ENCODE measurements at places on chromosomes 11 and 22.

GRCh38 chr22:30906411-30906810 is 62.2 kb downstream of the MORC2 start:
- DNase-seq = no peak

- no peak for DNase-seq
These were observed 14.9 kb upstream of the TSKU start for GRCh38 chr11:76768088-76768908.

DNA sequence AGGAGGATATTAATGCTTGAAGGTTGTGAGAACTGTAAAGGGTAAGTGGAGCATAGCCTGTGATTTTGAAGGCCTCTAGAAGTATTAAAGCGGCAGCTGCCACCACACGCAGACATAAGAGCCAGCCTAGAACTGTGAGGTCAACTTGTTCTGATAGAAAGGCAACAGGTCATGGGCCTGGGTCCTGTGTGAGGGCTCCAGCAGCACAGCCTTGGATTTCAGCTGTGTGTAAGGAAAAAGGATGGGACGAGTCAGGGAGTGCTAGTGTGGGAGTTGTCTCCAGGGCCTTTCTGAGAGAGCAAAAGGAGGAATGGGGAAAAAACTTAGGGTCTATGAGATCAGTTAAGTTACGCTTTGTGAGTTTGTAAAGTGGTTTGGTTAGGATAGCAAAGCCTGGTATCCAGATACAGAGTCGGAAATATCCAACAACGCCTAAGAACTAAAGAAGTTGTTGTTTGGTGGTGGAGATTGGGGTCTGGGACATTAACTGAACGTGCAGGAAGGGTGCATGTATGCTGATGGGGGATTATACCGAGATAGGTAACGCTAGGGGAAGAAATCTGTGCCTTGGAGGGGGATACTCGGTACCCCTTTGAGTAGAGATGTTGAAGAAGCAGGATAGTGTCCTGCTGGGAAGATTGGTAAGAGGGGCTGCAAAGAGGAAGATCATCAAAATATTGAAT is 17.4 kb upstream of the ANO1 start:
- no peak for DNase-seq

DNA sequence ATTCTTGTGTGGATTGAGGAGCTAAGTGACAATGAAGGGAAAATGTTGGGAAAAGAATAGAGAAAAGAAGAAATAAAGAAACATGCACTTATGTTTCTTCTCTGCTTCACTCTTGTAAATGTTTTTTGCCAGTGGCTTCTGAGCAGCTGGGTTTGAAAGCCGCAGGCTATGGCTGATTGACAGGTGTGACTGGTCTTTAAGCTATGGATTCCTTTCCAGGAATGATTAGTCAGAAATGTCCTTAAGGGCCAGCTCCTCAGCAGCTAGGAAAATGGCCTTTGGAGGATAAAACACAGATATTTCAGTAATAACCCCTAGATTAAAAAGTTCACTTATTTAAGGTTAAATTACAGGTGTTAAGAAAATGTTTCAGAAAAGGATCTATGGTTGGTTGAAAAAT is 6.5 kb upstream of the USP28 start:
- no peak for DNase-seq

DNA sequence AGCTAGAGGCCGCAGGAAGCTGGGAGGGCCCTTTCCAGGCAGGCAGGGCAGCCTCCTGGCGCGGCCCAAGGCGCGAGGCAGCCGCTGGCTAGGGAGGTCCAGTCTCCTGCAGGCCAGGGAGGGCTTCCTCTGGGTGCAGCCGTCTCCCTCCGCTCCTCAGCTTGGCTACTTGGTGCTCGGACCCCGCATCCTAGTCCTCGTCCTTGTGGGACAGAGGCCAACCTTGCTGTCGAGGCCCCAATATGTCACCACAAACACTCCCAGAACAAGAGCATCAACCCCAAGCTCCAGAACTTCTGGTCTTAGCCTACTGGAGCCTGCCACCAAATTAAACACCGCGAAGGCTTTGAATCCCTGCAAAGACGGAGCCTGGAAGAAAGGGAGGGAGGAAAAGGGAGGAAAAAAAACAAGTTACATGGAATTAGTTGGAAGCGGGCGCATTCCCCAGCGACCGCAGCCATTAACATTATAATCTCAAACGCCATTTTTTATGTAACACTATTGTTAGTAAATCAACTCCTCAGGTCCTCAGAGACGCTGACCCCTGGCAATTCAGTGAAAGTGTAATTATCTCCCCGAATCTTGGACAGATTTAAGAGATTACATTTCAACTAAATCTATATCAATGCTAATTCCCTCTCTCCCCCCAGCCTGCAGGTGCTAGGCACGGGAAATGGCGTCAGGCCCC is 12.7 kb upstream of the PAX6 start:
- no peak for DNase-seq

DNA sequence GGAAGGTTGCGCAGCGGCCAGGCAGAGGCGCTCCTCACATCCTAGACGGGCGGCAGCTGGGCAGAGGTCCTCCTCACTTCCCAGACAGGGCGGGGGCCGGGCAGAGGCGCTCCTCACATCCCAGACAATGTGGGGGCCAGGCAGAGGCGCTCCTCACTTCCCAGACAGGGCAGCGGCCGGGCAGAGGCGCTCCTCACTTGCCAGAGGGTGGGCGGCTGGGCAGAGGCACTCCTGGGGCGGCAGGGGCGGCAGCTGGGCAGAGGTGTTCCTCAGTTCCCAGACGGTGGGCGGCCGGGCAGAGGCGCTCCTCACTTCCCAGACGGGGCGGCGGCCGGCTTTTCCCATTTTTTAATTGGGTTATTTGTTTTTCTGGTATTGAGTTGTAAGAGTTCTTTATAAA is 20.2 kb upstream of the PTS start:
- DNase-seq = no peak

DNA sequence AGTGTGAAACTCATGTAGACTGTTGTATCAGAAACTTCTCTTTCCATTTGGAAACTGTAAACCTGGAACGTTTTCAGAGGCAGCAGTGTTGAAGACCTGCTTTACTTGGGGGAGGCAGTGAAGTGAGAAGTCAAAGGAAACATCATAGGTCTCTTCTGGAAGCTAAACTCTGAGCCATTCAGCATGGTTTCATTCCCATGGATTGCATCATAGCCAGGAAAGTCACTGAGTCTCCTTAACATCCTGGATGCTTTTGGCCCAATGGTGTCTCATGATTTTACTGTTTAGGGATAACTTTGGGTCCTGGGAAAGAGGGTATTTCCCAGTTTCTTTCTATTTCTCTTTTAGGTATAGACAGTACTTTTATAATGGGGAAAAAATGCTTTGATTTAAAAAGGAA is 153.2 kb upstream of the E2F8 start:
- no peak for DNase-seq

- DNase-seq = no peak
These were observed 10.5 kb downstream of the TIMP3 start for GRCh38 chr22:32811788-32812545.

Data from NK-92 treated with Interleukin-12 subunit alpha and Interleukin-12 subunit beta, amount 100 ng/mL, for 24 hours (cell line).